Stimulated activated CD8-positive, alpha-beta memory T cell treated with anti-CD3 and anti-CD28 coated beads, Interleukin-15, amount 100 ng/mL, for 48 hours (primary cell): ENCODE measurements at places on chromosomes 12 and 14.

GRCh38 chr14:90514015-90514398, 117.2 kb downstream of the CALM1 start:
- DNase-seq, result no peak

GRCh38 chr12:124921200-124922031, 7.0 kb upstream of the UBC start:
- DNase-seq, result peak; percentile 82

DNA sequence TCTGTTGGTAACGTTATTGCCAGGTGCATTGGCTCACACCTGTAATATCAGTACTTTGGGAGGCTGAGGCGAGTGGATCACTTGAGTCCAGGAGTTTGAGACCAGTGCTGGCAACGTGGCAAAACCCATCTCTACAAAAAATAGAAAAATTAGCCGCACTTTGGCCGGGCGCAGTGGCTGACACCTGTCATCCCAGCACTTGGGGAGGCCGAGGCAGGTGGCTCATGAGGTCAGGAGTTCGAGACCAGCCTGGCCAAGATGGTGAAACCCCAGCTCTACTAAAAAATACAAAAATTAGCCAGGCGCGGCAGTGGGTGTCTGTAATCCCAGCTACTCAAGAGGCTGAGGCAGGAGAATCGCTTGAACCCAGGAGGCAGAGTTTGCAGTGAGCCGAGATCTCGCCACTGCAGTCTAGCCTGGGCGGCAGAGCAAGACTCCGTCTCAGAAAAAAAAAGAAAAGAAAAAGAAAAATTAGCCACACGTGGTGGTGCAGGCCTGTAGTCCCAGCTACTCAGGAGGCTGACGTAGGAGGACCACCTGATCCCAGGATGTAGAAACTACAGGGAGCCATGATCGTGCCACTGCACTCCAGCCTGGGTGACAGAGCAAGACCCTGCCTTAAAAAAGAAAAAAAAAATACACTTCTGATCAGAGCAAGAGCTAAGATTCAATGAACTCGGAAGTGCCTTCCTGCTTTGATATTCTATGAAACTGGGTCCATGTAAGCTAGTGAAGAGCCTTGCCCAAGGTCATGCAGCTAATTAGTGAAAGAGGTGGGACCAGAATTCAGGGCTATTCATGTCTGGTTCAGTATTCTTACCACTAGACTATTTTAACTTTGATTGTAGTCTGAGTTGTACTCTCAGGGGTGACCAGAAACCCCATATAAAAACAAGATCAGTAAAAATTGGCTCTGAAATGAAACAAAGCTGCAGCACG, 4.2 kb upstream of the RNASE8 start:
- DNase-seq, result no peak

DNA sequence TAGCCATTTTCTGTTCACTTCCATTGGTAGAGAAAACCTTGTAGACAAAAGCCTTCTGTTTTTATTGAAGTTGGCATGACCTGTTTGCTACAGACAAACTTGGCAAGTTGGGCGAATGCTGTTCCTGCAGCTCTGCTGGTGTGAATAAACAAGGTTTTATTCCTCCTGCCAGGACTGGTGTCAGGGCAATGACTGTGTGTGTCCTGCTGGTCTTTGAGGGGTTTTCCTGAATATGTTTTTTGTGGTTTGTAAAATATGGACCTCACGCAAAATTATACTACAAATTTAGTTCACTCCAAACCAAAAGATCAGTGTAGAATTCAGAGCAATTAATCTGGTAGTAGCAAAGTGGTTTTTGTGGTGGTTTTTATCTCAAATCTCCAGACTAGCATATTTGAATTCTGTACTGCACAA, 140.8 kb downstream of the ERC1 start:
- no peak for DNase-seq

GRCh38 chr12:23929906-23930305, 19.6 kb downstream of the SOX5 start:
- DNase-seq, result no peak

DNA sequence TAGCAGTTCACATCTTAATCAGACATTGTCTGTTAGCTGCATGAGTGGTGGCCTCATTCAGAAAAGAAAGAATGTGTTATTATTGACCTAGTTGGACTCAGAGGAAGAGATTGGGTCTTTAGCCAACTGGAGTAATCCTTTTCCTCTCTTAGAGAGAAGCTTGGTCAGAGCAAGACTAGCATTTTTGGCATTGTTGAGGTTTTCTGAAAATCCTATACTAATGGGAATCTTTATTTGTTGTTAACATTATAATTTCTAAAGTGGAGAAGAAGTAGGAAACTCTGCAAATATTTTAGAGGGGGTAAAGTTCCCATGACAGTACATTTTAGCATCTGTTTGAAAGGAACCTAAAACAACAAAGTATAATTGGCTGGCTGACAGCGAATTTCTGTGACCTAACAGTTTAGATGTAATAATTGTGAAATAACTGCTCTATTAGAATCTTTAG, 9.7 kb downstream of the TOX4 start:
- DNase-seq, result no peak

- no peak for DNase-seq
Observed at GRCh38 chr12:107765316-107765715, 4.4 kb upstream of the PRDM4 start.

DNA sequence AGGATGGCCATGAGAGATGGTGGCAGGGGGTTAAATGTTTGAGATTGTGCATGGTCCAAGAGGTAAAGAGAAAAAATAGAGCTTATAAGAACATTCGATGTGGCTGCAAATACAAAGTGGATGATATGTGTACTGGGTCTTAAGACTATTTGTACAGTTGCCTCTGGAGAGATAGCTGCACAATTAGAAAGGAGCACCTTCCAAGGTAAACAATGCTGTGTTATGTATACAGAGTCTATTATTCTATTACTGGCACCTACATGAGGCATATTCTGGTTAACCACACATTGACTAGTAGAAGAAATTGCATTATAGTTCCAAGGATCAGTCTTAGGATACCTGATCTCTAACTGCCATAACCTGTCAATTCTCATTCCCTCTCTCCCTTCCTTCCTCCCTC, 238.0 kb upstream of the FOXN3 start:
- no peak for DNase-seq

DNA sequence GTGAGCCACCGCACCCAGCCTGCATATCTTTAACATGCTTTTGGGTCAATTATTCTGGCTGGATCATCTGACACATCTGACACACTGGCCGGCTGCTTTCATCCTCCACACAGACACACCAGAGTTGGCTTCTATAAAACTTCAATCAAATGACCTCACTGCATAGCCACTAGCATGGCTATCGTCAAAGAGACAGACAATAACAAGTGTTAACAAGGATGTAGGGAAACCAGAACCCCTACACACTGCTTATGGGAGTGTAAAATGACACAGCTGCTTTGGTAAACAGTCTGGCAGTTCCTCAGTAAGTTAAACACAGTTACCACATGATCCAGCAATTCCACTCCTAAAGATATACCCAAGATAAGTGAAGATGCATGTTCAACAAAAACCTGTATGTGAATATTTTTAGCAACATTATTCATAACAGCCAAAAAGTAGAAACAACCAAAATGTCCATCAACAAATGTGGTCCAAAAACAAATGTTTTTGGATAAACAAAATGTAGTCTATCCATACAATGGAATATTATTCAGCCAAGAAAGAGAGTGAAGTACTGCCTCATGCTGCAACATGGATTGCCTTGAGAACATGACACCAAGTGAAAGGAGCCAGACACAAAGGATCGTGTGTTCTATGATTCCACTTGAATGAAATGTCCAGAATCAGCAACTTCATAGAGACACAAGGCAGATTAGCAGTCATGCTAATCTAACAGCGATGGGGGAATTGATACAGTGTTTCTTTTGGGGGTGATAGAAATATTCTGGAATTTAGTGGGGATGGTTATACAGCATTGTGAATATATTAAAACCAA, 10.1 kb downstream of the KDM2B start:
- no peak for DNase-seq

DNA sequence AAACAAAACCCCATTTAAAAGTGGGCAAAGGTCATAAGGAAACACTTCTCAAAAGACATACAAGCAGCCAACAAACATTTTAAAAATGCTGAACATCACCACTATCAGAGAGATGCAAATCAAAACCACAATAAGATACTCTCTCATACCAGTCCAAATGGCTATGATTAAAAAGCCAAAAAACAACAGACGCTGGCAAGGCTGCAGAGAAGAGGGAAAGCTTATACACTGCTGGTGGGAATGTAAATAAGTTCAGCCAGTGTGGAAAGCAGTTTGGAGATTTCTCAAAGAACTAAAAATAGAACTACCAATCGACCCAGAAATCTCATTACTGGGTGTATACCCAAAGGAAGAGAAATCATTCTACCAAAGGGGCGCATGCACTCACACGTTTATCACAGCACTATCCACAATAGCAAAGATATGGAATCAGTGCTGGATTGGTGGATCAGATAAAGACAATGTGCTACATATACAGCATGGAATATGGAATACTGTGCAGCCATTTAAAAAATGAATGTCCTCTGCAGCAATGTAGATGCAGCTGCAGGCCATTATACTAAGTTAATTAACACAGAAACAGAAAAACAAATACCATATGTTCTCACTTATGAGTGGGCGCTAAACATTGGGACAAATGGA, 102.1 kb upstream of the DAAM1 start:
- DNase-seq, result no peak

DNA sequence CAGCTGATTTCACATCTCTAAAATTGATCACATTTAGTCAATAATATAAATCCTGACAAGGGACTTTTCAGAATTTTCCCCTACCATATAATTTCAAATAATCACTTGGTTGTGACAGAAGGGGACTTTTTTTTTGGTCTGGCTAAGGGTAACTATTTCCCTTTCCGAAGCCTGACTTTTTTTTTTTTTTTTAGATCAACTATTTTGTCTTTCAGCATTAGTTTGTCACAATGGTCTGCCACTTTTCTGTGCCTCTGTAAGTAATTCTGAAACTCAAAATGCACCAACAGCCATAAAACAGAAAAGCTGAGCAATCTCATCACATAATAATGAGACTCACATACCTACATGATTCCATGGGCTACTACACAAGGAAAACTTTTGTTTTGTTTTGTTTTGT, 266.4 kb downstream of the SSPN start:
- no peak for DNase-seq

DNA sequence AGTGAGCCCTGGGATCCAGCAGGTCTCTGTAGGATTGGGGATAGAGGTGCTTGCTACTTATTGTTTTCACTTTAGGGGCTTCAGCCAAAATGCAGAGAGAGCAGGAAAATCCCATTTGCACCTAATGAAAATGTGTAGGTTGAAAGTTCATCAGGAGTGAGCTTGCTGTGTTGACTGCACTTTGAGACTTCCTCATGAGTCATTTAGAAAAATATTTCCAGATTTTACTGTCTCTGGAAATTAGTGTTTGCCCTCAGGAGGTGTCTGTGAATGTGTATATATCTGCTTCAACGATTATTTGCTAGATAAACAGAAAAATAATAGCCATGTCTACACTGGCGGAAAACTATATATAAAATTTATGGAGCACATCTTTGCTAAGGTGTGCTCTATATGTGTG, 159.3 kb downstream of the CAND1 start:
- DNase-seq, result no peak

- no peak for DNase-seq
Observed at GRCh38 chr12:131418121-131418520, 292.8 kb upstream of the SFSWAP start.
